ENCODE measurements at places on chromosomes 11 and 22.

- no peak for DNase-seq
These were observed 24.9 kb downstream of the SLC43A1 start for GRCh38 chr11:57490456-57491248.

DNA sequence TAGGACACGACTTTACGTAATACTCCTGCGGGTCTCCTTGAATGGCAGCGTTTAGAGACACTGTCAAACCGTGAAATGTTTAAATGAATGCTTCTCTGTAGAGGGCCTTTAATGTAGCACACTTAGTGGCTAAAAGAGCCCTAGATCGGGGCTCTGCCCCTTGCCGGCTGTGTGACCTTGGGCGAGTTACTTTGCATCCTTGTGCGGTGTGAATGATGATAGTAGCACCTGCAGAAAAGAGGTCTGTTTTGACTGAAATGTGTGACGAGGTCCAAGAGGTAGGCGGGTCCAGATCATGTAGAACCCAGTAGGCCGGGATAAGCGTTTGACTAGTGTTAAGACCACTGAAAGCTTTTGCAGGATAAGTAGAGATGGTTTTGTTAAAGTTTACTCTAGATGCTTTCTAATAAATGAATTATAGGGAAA, 866 bp downstream of the MED17 start:
- no peak for DNase-seq

DNA sequence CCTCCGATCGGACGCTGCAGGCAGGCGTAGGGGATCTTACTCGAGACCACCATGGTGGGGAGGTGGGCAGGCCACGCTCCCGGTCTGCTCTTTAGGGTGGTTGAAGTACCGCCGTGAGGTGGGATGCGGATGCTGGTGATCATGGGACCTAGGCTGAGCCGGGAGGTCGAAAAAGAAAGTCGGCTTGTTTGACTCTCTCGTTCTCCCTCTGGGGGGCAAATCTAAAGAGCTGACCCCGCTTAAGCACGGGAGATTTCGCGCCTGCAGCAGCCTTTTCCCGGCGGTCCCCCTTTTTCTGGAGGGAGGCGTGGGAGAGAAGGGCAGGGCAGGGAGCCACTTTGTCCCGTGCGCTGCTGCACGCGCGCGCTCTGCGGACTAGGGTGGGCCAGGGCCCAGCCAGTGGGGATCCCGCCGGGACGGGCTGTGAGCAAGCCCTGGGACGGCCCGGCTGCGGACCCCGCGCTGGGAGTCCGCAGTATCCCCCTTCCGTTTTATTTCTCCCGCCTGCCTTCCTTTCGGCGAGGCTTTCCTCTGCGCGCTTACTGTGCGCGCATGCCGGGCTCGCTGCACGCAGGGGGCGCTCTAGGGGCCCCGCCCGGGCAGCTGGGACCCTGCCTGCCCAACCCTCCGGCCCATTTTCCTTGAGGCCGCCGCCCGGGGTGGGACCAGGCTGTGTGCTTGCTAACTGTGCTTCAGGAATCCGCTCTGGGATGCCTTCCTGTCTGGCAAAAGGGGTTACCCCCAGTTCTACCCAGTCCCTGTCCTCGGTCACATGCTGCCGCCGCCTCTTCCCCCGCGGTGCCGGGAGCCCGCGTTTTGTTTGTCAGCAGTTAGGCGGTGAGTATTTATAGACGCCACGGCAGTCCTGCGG, 81.0 kb downstream of the PRR5L start:
- DNase-seq, result peak; percentile 77

DNA sequence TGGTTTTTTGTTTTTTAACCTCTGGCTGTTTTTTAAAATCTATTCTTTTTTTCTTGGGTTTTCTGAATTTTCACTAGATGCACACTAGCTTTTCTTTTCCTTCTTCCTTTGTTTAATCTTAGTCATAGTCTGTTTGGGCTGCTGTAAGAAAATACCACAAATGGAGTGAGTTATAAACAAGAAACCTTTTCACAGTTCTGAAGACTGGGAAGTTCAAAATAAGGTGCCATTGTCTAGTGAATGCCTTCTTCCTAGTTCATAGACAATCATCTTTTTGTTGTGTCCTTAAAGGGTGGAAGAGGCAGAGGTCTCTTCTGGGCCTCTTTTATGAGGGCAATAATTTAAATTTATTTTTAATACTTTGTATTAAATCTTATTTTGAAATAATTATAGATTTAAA, 532.9 kb upstream of the ANO5 start:
- no peak for DNase-seq

DNA sequence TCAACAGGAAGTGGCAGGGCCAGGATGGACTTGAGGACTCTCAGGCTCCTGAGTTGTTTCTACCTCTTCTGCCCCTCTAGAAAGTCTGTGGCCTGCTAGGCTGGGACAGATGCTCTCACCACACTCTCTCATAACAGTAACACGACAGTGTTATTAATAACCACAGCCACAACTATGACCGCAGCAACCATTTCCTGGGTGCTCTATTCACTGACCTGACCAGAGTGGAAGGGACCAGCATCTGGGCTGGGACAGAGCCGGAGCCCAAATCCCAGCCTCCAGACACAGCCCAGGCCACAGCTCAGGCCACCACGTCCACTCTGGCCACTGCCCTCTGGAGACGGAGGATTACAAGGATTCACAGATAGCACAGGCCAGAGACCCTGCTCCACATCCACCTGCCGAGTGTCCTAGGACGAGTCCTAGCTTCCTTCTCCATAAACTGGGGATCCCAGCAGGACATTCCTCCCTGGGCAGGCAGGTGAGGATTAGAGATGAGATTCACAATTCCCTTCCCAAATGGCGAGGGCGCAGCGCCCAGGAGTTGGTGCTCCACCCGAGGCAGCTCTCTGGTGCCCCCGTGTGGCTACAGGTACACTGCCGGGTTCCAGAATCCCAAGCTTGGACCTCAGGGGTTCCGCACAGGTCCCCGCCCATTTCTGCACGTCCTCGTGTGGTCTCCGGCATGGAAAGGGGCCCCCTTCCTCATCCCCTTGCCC, 7.1 kb downstream of the PNPLA5 start:
- DNase-seq, result peak; percentile 74
